Activated gamma-delta T cell (primary cell): ENCODE measurements at places on chromosomes 1 and 21.
A peak's percentile ranks its signal among the peaks of the same experiment; 100 is the strongest.

- DNase-seq, result no peak
Observed at GRCh38 chr1:7177438-7178146, 392.3 kb downstream of the CAMTA1 start.

GRCh38 chr1:156281281-156281680 is 1.3 kb downstream of the SMG5 start:
- no peak for DNase-seq

GRCh38 chr1:9555942-9556341 is 16.7 kb downstream of the SLC25A33 start:
- no peak for DNase-seq

DNA sequence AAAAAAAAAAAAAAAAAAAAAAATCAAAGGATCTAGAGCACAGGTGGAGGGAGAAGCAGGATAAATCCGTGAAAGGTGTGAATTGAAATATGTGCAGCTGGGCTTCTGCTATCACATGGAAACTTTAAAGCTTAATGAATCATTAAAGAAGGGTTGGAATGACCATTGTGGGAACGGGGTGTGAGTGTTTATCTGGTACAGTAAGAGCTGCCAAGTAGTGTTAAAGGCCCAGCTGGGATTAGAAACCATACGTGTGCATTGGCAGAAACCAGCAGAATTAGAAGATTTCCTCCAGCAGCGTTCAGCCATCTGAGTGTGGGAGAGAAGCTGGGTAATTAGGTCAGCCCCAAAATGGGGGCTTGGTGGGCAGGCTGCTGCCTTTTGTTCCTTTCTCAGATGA is 13.5 kb downstream of the FALEC start:
- no peak for DNase-seq

GRCh38 chr1:178470411-178470960 is 26.3 kb downstream of the CLEC20A start:
- DNase-seq, result no peak

DNA sequence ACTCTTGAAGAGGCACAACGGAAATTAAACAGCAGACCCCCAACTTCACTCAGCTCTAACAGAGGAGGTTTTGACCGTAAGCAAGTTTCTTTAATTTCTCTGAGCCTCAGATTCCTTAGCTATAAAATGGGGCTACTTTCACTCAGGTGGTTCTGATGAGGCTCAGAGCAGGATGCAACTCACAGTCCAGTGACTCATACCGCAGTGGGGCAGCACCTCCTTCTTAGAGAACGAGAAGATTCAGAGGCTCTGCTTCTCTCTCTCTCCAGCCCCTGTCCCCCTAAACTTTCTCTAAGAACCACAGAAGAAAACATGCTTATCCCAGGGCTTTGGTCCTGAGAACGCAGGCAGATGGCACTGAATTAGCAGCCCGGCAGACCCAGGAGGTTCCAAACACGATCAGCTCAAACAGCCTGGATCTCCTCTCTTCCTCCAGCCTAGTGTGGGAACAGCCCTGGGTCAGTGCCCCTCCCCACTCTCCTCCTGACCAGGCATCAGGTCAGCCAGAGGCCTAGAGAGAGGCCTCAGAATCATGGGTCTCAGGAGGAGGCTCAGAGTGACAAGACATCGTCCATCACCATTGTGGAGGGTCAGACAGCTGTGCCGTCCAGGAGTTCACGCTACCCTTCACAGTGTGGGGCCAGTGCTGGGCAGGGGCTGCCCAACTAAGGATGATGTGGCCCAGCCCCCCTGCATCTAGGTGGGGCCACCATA is 433.0 kb downstream of the PTPRU start:
- DNase-seq, result no peak

GRCh38 chr1:10638559-10639005 is 157.9 kb downstream of the CASZ1 start:
- no peak for DNase-seq

GRCh38 chr1:4585705-4586104 is 68.7 kb upstream of the AJAP1 start:
- DNase-seq, result no peak

GRCh38 chr1:27647328-27647727 is 12.3 kb upstream of the FGR start:
- no peak for DNase-seq

- no peak for DNase-seq
Observed at GRCh38 chr1:92031281-92032110, 1.7 kb downstream of the EPHX4 start.

DNA sequence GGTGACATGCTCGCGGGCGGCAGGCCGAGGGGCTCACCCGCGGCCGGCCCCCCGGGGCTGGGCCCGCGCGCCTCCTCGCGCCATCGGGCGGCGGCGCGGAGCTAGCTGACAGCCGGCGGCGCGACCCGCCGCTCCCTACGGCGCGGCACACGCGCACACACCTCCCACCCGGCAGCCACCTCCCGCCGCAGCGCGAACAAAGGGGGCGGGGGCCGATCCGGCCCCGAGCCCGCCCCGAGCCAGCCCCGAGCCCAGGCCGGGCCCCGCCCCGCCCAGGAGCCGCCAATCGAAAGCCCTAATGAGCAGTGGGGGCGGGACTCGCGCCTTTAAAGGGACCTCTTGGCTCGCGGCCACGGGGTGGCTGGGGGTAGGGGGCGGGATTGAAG is at the start of gene KIF21B:
TSS of gene KIF21B (minus strand) at position 198 of the 386 bp plus-strand sequence. CDS start 331 bp downstream, outside the sequence.
- DNase-seq, result peak; percentile 89

DNA sequence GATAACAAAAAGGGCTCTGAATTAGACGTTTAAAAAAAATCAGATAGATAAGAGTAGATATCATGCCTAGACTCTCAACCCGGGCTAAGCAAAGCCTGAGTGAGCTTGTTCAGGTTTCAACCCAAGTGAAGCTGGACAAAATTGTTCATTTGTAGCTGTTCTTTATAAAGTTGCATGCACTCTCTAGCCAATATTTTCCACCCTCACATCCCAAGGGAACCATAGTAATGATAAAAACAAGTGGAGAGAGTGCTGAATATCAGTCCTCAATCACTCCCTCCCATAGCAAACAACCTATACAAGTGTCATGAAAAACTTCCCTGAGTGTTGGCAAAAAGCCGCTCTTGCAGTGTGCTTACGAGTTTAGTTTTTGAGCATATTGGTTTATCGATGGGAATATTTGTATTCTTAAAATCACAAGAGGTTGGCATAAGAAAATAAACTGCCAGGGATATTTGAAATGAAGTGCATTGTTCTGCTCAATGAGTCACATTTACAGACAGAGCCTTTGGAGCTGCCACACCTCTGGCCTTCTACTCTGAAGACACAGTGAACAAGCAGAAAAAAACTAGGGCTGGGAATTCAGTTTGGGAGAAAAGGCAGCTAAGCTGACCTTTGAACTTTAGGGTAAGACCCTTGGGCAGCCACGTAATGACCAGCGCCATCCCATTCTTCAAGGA is 2.2 kb upstream of the CLCA2 start:
- no peak for DNase-seq

DNA sequence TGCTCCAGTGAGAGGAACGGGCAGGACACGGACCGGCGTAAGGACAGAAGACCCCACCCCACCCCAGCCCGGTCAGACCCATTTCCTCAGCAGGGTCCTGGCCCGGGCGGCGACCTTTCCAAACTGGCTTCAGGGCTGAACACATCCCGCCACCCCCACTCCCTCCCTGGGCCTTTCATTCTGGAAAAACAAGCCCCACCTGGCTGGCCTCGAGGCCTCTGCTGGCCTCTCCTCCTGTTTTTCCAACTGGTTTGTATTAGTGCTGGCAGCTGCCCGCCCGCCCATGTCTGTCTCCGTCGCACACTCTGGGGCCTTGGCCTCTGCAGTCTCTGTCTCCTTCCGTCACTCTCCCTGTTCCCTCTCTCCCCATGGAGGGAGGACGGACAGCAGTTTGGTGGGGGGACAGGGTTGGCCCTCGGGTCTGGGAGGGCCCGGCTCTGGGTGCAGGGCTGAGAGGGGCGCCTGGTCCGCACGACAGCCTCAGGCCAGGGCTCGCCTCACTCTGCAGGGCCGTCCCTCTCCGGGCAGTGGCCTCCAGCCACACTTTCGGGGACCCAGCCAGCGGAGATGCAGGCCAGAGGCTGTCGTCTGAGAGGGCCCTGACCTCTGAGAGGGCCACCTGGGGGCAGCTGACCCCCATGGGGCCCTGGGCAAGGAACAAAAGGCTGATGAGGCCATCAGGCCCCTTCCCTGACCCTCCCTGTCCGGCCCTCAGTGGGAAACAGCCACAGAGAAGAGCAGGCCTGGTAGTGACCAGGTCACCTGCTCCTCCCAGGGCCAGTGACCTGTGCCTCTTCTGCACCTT is 1.5 kb upstream of the MXRA8 start:
- no peak for DNase-seq

DNA sequence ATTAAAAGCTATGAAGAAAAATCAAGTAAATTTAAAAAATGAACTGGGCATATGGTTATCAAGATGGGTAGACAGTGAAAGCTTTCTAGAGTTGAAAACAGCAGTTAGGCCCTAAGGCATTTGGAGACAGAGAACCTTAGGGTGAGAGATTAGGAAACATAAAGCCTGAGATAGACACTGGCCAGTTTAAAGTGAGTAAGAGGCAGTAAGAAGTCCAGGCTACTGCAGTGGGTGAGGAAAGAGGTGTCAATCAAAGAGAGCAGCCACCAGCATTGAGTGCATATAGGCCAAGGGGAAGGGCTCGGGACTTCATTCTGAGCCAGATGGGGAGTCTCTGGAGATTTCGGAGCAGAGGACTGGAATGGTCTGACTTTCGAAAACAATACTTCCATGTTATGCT is 1360.5 kb upstream of the ADGRL4 start:
- DNase-seq, result no peak

GRCh38 chr1:66156144-66156543 is 363.4 kb downstream of the PDE4B start:
- DNase-seq, result no peak

DNA sequence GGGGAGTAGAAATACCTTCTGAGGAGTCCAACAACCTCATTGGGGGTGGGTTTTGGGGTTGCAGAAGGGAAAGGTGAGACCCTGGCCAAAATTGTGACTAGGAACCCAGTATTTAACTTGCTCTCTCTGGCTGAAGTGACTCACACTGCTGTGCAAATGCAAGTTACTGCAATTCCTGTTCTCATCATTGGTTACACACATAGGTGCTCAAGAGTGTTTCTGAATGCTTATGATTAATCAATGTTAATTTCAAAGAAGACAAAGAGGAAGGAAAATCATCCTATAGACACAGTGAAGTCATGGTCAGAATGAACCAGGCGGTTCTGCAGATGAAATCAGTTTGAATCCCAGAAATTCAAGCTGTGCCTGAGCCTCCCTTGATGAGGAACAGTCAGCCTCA is 3.1 kb downstream of the ASCL5 start:
- no peak for DNase-seq

DNA sequence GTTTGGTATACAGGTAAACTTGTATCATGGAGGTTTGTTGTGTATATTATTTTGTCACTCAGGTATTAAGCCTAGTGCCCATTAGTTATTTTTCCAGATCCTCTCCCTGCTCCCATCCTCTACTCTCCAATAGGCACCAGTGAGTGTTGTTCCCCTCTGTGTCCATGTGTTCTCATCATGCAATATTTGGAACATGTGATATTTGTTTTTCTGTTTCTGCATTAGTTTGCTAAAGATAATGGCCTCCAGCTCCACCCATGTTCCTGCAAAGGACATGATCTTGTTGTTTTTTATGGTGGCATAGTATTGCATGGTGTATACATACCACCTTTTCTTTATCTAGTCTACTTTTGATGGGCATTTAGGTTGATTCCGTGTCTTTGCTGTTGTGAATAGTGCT is 10.9 kb downstream of the PHACTR4 start:
- DNase-seq, result no peak

GRCh38 chr1:243621973-243622372 is 228.1 kb downstream of the AKT3 start:
- no peak for DNase-seq

GRCh38 chr21:38527737-38528136 is 29.5 kb upstream of the ERG start:
- DNase-seq, result no peak

- DNase-seq, result no peak
Observed at GRCh38 chr1:228913626-228914414, 178.5 kb downstream of the RHOU start.

GRCh38 chr1:175580841-175581240 is 162.6 kb downstream of the TNR start:
- no peak for DNase-seq

DNA sequence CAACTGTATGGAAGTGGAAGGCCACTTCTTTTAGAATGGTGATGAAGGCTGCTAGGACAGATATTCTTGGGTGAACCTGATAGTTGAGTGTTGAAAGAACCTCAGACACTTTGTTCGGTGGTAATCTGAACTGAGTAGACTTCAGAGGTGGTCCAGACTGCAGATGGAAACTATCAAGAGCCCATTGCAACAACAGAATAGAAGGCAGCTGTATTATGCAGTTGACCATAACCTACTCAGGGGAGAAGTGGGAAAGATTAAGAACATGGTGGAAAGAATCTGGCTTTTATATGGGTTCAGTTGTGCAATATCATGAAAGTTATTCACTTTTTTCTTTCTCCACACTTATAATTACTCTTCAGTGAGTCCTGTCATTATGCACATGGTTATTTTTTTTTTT is 194.0 kb downstream of the KCNK2 start:
- no peak for DNase-seq

DNA sequence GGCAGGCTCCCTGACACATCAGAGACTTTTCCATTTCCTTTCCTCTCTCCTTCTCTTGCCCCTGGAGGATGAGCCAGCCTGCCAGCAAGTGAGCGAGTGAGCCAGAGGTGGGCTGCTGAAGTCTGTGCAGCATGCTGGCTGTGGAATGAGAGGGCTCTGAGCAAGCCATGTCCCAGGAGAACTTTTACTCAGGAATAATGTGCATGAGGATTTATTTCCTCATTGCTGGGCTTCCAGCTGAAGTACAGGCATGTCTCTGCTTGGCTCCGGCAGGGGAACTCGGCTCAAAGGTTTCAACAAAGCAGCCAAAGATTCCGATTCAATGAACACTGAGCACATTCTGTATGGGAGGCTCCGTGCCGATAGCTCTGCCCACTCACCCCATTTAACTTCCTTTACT is 43.7 kb downstream of the UBIAD1 start:
- no peak for DNase-seq

- DNase-seq, result no peak
Observed at GRCh38 chr1:67831850-67832513, 1.3 kb downstream of the GNG12 start.

DNA sequence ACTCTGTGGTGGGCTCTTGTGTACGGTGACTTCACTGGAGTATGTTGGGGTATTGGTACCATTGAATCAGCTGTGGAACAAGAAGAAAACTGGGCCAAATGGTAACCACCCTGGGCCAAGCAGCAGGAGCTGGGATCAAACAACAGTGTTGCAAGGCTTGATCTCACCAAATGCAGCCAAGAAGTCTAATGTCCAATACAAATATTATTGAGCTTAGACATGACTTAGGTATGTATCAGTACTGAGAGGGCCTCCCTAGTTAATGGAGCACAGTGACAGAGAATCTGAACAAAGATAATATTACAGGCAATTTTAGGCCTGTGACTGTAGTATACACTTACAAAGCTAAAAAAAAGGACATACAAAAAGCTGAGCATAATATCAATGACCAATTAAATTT is 604.8 kb downstream of the PLA2G4A start:
- DNase-seq, result no peak

DNA sequence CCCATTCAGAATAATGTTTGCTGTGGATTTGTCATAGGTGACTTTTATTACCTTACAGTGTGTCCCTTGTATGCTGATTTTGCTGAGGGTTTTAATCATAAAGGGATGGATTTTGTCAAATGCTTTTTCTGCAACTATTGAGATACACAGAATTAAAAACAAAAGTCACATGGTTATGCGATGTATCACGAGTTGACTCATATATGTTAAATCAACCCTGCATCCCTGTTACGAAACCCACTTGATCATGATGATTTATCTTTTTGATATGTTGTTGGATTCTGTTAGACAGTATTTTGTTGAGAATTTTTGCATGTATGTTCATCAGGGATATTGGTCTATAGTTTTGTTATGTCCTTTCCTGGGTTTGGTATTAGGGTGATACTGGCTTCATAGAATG is 10.7 kb upstream of the OR2T34 start:
- no peak for DNase-seq
